ENCODE measurements at places on chromosomes 4 and X.

- no peak for DNase-seq
Observed at GRCh38 chr4:25437926-25438325, 60.9 kb downstream of the ANAPC4 start.

GRCh38 chr4:38179690-38180377 is 219.6 kb downstream of the PTTG2 start:
- peak; percentile 89 for DNase-seq

GRCh38 chr4:159220353-159220752 is 117.5 kb downstream of the RAPGEF2 start:
- DNase-seq: no peak

- no peak for DNase-seq
Observed at GRCh38 chrX:46686003-46686645, 72.8 kb downstream of the SLC9A7 start.

- no peak for DNase-seq
Observed at GRCh38 chr4:43253541-43253940, 361.0 kb downstream of the GRXCR1 start.

GRCh38 chr4:180028682-180029081 is 2214.5 kb upstream of the TENM3 start:
- no peak for DNase-seq

- DNase-seq: no peak
Observed at GRCh38 chrX:24357106-24357505, 3.3 kb upstream of the SUPT20HL1 start.
